ENCODE measurements at places on chromosomes 16 and 17.

- no peak for DNase-seq
These were observed 31.3 kb upstream of the KRT17 start for GRCh38 chr17:41655611-41656111.

GRCh38 chr17:74768069-74768762, 7.9 kb downstream of the NAT9 start:
- DNase-seq, result no peak

DNA sequence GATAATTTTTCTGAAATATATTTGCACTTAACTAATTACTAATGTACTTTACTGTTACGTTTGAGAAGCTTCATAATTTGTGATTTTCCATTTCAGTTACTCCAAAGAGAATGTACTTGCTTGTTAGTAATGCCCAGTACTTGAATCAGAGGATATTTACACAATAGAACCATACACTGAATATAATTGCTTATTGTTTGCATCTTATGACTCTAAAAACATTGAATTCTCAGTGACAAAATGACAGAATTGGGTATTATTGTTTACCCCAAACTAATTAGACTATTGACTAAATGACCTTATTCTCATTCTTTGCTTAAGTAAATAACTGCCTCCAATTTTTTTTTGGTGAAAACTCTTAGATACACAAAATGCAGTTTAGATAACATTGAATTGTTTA, 8.9 kb downstream of the CCP110 start:
- no peak for DNase-seq

DNA sequence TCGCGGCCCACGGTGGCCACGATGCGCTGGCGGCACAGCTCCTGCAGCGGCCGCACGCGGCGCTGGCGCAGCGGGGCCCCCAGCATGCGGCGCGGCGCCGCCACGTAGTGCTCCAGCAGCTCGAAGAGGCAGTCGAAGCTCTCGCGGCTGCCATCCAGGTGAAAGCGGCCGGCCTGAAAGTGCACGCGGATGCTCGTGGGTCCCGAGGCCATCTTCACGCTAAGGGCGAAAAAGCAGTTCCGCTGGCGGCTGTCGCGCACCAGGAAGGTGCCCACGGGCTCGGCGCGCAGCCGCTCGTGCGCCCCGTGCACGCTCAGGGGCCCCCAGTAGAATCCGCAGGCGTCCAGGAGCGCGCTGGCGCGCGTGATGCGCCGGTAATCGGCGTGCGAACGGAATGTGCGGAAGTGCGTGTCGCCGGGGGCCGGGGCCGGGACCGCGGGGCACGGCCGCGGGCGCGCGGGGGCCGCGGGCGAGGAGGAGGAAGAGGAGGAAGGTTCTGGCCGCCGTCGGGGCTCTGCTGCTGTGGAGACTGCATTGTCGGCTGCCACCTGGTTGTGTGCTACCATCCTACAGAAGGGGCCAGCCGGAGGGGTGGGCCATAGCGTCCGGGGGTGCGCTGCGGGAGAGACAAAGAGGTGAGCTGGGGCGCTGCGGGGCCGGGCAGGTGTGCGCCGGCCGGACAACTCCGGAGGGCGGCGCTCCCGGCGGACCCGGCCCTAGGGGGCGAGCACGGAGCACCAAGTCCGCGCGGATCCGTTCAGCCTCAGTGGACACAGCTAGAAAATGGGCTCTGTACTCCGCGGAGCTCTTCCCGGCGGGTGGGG, 879 bp downstream of the SOCS1 start:
- DNase-seq, result peak; percentile 61

- no peak for DNase-seq
These were observed 584.9 kb downstream of the CDH13 start for GRCh38 chr16:83211711-83212110.

- DNase-seq, result no peak
These were observed 308.4 kb downstream of the ABCC12 start for GRCh38 chr16:47847220-47847970.
